GM06990 (cell line): ENCODE measurements at places on chromosomes 1 and 21.

DNA sequence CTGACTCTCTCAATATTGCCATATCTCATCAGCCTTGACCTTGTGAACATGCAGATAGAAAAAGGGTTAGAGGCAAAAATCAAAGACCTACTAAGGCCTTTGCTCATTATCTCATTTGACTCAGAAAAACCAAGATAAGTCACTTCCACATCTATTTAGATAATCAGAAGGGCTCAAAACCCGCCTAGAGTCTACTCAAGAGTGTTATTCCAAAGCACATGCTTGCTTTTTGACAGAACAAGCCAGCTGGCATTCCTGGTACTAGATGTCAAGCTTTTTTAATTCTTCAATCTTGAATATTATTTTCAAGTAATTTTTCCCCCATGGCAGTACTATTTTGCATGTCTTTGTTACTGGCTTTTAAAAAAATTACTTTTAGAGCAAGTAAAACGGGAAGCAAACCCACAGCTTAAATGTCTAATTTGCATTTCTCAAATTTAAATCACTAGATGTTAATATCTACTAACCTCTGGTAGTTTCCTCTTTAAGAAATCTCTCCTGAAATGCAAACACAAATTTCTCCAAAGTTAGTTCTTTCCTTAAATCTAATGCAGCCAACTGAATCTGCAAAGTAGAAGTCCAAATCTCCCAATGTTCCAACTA is 51.5 kb downstream of the APP start:
- no peak for DNase-seq

GRCh38 chr1:70438529-70438928 is 27.5 kb downstream of the CTH start:
- DNase-seq, result no peak

DNA sequence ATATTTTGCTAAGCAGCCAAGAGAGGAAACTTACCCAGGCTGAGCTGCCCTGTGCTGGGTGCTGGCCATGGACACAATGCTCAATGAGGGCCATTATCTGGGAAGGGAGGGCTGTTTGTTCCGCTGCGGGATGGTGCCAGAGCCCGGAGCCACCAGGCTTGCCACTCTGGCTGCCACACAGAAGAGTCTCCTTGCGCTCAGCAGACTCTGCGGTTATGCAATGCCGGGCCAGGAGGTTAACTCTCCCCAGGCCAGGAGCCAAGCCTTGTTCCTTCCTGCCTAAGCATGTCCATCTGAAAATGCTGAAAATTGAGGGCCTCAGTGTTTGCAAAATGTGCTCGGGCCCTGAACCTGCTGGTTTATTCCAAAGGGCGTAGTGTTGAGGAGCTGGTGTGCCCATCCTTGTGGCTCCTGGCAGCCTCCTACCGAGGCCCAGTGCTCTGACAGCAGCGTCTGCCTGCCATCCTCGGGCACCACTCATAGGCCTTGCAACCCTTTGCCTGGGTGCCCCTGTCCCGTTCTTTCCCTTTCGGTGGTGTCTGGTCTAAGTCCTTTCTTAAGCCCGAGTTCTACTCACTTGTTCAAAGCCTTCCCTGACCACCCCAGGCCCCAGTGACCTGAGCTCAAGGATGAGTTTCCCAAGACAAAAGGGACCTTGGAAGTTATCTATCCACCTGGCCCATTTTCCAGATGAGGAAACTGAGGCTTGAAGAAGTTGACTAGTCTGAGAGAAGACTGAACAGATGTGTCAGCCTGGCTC is 133.8 kb upstream of the EDN2 start:
- no peak for DNase-seq

DNA sequence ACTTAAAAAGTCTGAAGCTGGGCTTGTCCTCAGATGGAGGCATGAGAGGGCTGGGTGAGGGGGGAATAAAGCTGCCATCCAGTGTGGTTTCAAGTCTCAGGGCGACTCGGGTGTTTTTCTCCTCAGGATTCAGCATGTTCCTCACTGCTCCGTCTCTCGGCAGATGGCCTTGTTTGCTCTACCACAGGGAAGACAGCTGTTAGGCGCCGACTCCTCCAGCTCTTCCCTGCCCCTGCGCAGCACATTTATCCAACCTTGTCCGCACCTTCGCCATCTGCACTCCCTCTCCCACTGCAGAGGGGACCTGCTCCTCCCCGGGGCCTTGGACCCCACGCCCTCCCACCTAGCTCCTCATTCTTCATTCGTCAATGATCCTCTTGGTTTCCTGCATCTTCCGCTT is 16.6 kb upstream of the S100A11 start:
- no peak for DNase-seq

DNA sequence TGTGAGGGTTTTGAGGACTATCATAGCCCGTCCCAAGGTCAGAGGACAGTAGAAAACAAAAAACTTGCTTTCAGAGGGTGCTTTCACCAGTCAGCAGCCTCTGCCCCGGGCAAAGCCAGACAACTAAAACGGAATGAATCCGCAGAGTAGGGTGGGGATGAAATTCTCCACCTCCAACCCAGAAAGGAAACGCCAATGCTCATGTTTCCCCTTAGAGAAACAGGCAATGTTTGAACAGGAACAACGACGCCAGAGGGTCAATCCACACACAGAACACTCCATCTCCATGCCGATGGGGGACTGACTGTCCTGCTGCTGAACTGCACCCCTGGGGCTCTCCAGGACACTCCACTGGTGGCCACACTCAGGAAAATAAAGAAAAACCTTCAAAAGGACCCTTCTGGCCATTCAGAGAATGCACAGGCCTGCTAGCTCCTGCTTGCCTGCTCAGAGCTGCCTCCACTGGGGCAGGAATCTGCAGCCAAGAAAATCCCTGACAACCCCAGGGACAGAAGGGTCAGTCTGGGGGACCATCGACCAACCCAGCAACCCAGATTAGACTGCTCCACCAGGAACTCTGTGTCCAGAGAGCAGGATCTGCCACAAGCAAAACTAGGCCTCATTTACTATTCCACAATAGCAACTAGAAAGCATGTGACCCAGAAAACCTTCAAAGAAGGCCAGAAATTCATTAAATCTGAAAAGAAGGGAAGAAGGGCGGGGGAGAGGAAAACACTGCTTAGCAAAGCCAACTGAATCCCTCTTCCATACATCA is 116.0 kb downstream of the TOMM20 start:
- DNase-seq, result peak; percentile 58

DNA sequence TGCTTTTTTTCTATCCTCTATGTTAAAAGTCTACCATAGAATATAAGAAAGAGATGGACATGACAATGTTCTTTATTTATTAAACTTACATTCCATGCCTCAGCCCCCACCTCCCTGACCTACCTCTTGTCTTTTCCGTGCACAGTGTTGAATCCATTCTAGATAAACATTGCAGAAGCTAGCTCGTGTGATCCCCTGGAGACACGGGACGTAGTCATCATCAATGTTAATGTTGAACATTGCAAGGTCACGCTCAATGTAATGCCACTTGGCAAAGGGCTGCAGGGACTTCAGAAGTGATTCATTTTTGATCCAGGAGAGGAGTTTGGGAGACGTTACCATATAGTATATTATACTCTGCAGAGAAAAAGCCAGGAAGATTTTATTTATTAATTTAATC is 66.4 kb downstream of the NTPCR start:
- no peak for DNase-seq

DNA sequence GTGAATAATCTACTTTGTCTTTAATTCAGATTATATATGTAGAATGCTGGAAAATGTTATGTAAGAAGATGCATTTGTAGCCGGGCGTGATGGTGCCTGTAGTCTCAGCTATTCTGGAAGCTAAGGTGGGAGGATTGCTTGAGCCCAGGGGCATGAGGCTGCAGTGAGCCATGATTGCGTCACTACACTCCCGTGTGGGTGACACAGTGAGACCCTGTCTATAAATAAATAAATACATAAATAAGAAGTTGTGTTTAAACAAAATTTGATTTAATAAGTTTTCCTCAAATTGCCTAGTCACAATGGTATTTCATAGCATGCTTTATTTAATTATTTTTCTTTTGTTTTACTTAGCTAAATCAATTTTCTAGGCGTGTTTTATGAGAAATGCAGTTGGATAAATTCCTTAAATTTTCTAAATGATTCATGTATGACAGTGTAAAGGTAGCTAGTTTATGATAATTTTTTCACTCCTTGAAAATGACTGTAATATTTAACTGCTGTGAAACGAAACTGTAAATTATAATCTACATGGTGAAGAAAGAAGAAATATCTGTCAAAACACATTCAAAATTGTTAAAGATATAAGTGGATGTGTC is 232.6 kb downstream of the SRGAP2C start:
- DNase-seq, result no peak

DNA sequence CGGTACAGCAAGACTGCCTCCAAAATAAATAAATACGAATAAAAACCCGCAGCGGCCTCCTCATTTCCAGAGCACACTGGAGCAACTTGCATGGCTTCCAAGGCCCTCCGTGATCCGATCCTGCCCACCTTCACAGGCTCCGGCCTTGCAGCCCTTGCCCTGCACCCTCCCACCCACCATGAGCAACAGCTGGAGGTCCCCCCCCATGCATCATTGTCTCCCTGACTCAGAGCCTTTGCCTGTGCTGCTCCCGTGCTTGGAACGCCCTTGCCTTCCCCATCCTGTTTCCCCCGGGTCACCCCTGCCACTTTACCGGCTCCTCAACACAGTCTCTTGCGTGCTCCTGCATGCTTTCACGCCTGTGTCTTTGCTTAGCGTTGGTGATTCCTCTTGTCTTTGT is 71.0 kb upstream of the ANGPTL1 start:
- no peak for DNase-seq

- no peak for DNase-seq
These were observed at the start of gene SELENBP1 for GRCh38 chr1:151372058-151372934. Gene SELENBP1 (minus strand): TSS chr1:151372705. CDS start chr1:151372641, 64 bp downstream.

DNA sequence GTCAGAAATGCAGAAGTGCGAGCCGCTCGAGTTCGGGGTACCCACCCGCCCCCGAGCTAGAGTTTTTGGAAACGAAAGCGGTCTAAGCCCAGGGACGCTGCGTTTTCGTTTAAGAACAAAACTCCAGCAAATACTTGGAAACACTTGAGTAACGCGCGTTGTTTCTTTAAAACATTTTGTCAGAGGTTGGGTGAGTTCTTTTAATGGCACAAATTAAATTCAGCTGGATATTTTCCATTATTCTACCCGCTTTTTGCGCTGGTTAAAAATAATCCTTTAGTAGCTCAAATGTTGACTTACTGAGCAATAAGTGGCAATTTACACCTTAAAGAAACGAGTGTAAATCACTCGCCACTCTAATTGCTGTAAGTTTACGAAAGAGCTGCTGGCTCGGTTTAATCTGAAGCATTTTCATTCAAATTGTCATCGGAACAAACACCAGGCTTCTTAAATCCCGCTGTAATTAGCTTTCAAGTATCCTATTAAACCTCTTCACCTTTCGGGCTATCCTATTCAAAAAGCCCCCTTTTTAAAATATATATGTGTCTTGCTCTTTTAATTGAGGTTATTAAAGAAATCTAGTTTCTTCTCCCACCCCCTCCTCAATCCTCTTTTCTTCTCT is 1.5 kb downstream of the LHX8 start:
- no peak for DNase-seq

DNA sequence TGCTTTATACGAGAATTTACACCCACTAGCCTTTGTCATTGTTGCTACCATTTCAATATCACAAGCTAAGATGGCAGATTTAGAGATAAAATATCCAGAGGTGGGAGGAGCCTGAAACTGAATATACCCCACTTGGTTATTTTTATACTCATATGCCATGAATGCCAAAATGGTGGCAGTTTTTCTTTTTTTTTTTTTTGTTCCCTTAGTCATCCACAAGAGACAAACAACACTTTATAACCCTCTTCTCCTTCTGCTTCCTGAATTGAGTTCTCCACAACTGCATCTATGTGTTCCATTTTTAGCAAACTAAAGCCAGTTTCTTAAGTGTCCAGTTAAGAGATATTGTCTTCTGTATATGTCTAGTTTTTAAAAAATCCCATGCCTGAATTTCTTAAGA is 558.4 kb downstream of the LMO4 start:
- no peak for DNase-seq

DNA sequence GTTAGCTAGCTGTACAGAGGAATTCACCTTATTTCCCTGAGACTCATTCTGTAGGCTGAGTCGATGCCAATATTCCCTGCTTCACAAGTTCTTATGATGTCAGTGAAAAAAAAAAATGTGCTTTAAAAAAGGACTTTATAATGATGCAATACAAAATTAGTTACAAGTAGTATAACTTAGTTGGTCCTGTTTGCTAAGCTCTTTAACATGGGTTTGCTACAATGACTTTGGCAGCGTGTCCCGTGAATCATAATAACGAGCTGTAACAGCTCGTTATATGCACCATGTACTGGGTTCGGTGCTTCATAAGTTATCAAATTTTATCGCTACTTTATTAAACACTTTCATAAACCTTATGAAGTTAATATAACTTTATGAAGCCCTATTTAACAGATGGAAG is 349.7 kb downstream of the LMX1A start:
- DNase-seq, result no peak

- DNase-seq, result no peak
These were observed 160.2 kb downstream of the DENND1B start for GRCh38 chr1:197614916-197615692.

GRCh38 chr1:185608177-185608576 is 126.0 kb upstream of the HMCN1 start:
- DNase-seq, result no peak

GRCh38 chr1:175402336-175402735 is 209.8 kb upstream of the KIAA0040 start:
- no peak for DNase-seq

- no peak for DNase-seq
These were observed 70.6 kb upstream of the GCLM start for GRCh38 chr1:93979718-93980319.

DNA sequence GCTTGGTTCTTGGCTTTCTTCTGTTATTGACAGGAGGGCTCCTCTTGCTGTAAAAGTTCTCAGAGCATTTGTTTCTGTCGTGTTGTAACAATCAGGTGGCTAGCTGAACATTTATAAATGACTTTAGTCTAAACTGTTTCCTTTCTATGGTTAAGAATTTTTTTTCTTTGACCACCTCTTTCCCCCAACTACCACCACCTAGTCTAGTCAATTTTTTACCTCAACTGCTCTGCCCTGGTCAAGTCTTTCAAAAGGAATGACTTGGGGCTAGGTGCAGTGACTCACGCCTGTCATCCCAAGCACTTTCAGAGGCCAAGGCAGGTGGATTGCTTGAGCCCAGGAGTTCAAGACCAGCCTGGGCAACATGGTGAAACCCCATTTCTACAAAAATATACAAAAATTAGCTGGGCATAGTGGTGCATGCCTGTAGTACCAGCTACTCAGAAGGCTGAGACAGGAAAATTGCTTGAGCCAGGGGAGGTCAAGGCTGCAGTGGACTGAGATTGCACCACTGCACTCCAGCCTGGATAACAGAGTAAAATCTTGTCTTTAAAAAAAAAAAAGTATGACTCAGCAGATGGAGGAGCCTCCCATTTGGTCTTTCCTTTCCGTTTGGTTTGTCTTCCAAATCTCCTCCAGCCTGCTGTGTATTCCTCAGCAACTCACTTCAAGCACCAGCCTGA is 40.7 kb downstream of the MAP3K21 start:
- no peak for DNase-seq

DNA sequence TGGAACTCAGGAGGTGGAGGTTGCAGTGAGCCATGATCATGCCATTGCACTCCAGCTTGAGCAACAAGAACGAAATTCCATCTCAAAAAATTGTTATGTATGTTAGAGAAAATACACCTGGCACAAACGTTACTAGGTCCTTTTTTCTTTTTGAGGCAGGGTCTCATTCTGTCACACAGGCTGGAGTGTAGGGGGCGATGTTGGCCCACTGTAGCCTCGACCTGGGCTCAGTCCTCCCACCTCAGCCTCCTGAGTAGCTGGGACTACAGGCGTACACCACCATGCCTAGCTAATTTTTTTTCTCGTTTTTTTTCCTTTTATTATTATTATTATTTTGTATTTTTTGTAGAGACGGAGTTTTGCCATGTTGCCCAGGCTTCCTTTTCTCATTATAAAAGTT is 4.4 kb downstream of the HAX1 start:
- no peak for DNase-seq
